ENCODE measurements at places on chromosomes 4 and X.
A peak's percentile ranks its signal among the peaks of the same experiment; 100 is the strongest.

DNA sequence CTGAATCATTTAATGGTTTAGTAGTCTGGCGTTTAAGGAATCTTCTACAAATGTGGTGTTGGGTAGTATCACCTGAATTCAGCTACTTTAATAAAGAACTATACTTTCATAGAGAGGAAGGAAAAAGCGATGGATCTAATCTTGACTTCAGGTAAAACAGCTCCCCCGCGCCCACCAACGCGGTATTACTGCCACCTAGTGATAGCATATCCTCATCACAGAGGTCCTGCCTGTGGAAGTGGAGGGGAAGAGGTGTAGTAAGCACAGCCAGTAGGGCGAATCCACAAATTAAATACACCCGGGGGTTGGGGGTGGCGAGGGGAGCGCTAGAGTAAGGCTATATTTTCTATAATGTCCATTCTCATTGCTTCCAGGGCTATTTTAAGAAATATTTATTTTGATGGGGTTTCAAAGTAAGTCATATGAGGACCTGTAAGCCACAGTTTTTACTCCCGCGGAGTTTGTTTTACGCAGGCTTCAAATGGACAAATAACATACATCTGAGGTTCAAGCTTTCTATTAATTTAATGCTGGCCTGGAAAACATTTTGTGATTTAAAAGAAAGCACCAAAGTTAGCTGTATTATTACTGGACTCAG lies 8.3 kb upstream of the DAPP1 start:
- peak; percentile 42 for DNase-seq

DNA sequence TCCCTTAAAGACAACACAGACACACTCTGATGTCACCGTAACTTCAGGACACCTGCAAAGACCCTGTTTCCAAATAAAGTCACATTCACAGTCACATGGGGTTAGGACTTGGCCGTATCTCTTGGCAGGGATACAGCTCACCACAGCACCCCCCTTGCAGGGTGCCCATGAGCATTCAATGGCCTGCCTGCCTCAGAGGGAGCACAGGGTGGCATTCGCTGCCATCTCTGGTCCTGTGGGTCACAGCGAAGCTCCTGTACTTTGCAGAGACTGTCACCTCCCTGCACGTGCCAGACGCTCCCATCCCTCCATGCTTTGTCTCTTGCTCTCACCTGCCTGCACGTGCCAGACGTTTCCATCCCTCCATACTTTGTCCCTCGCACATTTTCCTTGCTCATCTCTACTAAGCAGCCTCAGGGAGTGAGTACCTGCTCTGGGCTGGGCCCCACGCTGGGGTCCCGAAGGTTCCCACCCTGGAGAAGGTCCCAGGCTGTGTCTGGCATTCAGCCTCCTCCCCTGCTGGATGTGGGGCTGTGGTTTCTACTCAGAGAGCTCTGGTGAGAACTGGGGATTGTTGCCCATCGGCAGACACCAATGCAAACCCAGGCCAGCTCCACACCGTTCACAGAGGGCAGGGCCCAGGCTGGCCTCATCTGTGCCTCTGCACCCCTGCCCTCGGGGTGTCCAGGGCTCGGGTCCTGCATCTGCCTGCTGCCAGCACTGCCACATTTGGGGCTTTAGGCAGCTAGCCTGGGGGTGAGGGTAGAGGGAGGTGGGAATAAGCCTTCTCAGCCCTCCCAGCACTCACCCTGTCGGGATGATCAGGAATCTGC lies 15.8 kb downstream of the HTRA3 start:
- no peak for DNase-seq

- no peak for DNase-seq
Observed at GRCh38 chrX:111442791-111443190, 30.8 kb upstream of the DCX start.

GRCh38 chr4:41832961-41833360 lies 84.4 kb upstream of the PHOX2B start:
- no peak for DNase-seq

GRCh38 chrX:44330227-44330626 lies 13.2 kb downstream of the EFHC2 start:
- DNase-seq = no peak

DNA sequence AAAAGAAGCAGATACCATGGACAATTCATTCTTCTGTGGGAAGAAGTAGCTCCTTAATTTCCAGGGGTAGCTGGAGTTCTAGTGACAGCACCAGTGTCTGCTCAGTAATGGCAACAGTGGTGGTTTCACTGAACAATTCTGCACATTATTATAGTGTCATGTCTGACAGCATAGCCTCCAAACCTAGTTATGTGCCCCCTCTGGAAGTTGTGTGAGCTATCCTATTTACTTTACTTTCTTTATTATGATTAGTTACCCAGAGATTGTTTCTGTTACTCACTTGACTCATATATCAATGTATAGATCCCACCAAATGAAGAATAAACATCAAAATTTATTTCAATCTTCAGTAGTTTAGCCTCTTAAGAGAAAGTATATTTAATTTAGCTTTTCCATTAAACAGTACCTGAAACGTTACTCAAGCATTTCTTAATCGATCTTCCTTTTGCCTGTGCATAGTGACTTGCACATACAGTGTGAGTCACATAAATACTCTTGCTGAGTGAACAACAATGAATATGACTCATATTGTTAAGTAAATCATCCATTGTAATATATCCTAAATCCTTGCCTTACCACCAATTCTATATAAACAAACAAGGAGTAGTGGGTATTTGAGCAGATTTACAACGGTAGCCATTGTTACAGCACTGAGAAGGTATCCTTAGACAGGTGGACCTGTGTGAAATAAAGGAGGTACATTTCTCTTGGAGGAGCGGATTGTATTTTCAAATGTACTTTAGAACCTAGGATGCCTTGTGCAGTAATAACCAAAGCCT lies 534.7 kb downstream of the ANKRD50 start:
- DNase-seq = no peak

GRCh38 chr4:137545461-137545861 lies 13.2 kb upstream of the PCDH18 start:
- no peak for DNase-seq

- DNase-seq = no peak
Observed at GRCh38 chrX:130861462-130861861, 41.5 kb downstream of the ENOX2 start.

DNA sequence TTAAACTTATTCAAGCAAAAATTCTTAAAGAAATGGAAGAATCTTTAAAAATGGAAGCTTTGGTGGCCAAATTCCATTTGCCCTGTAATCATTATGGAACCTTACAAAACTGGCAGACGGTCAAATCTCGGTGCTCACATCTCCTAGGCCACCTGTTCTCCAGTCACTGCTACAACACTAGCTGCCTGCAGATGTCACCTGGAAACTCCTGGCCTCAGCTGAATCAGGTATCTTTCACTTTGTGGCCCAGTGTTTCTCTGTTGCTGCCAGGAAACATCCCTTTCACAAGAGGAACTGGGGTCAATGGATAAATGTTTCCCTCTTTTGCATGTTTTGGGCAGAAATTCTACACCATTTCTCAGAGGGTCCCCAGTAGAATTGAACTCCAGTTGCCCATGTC lies 4.2 kb upstream of the CXCL3 start:
- DNase-seq = peak; percentile 89

DNA sequence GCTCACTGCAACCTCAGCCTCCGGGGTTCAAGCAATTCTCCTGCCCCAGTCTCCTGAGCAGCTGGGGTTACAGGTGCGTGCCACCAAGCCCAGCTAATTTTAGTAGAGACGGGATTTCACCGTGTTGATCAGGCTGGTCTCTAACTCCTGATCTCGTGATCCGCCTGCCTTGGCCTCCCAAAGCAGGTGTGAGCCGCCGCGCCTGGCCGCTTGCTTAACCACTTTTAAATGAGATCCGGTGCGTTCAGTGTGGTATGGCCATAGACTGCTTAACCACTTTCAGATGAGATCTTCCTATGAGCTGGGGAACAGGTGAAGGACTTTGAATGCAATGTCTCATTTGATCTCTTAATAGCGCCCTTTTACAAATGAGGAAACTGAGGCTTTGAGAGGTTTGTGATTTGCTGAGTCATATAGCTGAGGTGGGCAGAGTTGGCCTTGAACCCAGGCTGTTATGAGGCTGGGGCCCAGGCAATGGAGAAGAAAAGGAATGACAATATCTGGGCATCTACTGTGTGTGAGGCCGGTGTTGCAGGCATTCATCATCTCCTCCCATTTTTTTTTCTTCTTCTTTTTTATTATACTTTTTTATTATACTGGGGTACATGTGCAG lies 41.9 kb upstream of the NSG1 start:
- DNase-seq = peak; percentile 65

- no peak for DNase-seq
Observed at GRCh38 chrX:14398725-14399124, 130.6 kb upstream of the GLRA2 start.

DNA sequence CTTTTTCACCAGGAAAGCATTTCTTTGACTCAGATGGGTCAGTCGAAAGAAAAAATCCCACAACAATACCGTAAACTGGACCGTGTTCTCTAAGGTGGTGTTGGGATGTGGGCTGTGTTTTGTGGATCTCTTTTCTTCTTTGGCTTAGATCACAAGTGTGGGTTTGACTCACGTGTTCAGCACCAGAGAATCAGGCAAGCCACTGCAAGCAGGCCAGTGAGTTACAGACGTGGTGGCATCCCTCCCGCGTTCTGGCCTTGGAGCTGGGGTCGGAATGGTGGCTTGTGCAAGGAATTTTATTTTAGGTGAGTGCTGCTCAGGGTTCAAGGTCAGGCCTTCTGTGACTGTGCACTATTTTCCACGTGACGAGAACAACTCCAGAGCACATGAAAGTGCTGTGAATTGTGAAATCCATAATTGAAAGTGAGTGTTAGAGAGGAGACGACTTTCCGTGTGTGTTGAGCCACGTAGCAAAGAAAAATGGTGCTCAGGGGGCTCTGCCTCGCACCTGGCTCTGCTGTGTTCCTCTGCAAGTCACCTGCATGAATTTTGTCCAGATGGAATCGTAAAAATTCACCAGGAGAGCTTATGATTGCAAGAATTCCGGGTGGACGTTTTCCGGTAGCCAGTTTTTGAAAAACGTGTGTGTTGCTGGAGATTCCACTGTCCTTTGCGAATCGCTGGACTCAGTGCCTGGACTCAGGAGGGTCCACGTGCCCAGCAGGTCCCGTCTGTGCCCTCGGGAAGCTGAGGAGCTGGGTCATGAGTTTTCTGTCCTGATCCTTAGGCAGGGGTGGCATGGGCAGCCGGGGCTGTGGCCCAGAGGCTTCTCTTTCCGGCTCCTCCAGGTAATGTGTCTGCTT lies 33.6 kb upstream of the HGFAC start:
- DNase-seq = no peak

DNA sequence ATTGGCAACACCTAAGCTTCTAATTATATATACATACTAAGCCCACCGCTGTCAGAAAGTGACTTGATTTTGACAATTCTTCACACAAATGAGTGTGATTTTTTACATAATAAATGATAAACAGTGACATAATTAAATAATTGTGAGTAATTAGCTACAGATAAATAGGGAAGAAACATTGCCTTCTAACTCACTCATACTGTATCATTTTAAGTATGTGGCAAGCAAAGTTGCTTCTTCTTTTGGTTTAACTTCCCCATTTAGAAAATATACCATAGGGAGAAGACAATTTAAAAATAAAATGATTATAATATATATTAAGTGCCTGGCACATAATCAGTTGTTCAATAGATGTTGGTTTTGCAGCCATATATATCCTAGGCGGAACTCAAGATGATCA lies 644.2 kb downstream of the FSTL5 start:
- no peak for DNase-seq

- DNase-seq = no peak
Observed at GRCh38 chr4:168859888-168860694, 150.0 kb downstream of the CBR4 start.

GRCh38 chrX:1002611-1003010 lies 209.8 kb downstream of the CRLF2 start:
- DNase-seq = no peak

GRCh38 chr4:10118048-10119004 lies 1.7 kb upstream of the WDR1 start:
- DNase-seq = no peak

- no peak for DNase-seq
Observed at GRCh38 chr4:96193061-96193460, 353.2 kb downstream of the PDHA2 start.

GRCh38 chrX:12814420-12814819 lies 23.2 kb downstream of the PRPS2 start:
- DNase-seq = peak; percentile 63
